ENCODE measurements at places on chromosomes 16 and 17.
A peak's percentile ranks its signal among the peaks of the same experiment; 100 is the strongest.

- peak; percentile 75 for DNase-seq
Observed at GRCh38 chr16:81558444-81559175, 114.0 kb downstream of the CMIP start.

- no peak for DNase-seq
Observed at GRCh38 chr16:85571813-85572619, 41.1 kb upstream of the GSE1 start.

DNA sequence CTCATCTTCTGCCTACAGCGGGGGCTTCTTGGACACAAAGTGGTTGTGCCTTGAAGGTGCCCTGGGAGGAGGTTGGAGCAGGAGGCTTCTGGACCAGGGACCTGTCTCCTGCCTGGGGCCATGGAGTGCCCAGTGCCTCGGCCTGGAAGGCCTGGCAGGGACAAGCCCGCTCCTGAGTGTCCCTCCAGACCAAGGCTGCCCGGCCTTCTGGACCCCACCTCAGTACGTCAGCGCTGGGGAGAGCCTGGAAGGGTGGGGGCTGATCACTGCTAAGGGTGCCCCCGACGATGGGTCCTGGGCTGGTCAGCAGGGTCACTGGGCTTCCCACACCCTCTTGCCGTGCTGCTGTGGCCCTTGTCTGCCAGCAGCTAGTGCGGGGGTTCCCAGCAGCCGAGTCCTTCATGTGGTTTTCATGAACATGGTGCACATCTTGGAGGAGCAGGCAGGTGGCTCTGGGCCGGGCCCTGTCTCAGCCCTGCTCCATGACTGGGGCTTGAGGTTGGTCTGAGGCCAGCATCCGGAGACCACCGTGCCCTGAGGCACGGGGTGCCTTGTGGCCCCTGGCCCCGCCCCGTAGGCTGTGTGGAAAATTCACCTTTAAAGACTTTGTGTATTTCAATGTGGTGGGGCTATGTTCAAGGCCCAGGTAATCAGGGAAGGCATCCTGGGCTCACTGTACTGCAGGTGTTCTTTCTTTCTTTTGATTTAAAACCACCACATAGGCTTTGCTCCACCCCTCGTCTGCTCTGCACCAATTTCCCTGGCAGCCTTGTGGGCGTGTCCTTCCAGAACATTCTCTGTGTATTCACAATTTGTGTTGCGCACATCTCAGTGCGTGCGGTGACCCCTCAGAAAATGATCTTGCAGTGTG, 22.4 kb downstream of the MGRN1 start:
- DNase-seq, result no peak

- DNase-seq, result no peak
Observed at GRCh38 chr16:68401871-68402747, 46.2 kb downstream of the SMPD3 start.

DNA sequence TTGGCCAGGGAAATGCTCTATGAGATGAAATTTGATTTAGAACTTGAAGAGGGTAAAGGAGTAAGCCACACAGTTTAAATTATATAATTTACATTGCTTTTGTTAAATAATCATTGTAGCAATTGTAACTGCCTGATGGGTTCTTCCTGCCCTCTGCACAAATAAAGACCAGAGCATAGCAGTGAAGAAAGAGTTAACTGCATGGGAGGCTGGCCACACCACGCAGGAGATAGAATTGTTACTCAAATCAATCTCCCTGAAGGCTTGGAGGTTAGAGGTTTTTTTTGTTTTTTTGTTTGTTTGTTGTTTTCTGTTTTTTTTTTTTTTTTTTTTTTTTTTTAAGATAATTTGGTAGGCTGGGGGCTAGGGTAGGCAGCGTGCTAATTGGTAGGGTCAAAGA, 467.0 kb upstream of the GOT2 start:
- no peak for DNase-seq

DNA sequence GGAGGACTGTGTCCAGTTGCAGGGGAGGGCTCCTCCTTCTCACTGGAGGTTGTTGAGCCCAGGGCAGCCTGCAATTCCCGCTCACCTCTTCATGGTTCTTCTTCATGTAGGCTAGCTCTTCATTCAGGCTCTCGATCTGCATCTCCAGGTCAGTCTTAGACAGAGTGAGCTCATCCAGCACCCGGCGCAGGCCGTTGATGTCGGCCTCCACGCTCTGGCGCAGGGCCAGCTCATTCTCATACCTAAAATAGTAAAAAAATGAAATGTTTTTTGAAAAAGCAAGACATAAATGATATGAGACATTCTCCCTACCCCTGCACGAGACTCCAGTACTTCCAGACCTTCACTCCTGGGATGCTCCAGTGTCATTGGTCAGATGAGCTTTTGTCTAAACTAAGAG, 2.2 kb downstream of the KRT13 start:
- DNase-seq, result no peak

GRCh38 chr16:66293932-66294331, 72.6 kb upstream of the CDH5 start:
- no peak for DNase-seq

DNA sequence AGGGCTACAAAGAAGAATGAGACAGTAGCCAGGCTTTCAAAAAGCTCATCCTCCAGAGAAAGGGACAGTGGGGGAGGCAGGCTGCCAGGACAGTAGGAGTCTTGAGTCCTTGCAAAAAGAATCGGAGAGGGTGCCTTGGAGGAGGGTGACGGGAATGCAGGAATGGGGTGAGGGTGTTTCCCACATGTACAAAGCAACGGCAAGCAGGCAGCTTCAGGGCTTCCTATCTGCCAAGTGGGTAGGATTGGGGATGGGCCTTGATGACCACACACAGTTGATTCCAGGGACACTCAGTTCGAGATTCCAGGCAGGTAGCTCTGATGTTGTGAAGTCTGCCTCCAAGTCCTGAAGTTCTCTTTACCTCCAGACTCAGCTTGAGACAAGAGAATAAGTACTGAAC, 54.4 kb downstream of the C17orf67 start:
- no peak for DNase-seq

DNA sequence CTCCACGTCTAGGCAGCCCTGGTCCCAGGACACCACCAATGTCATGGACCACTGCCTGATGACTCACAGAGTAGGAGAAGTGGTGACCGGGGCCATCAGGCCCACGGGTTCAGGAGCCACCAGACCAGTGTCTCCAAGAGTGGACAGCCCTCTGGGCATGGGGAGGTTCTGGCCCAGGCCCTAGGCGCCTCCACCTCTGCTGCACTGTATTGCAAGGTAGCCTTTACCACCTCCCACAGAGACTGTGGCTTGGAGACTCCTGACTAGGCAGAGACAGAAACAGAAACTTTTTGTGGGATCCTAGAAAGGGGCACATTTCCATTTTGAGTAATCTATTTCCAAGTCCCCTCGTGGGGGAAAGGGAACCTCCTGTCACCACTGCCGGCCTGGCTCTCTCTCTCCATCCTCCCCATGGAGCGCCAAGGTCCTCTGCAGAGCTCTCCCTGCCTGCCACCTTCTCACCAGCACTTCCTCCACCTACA, 2.9 kb downstream of the CDIP1 start:
- no peak for DNase-seq

- peak; percentile 97 for DNase-seq
Observed at GRCh38 chr17:74842599-74843351, 16.9 kb downstream of the GRIN2C start.

GRCh38 chr17:2034157-2034556, 4.2 kb downstream of the DPH1 start:
- DNase-seq, result no peak

All from HuH-7.5 (cell line).